Right ventricle myocardium superior (tissue), 1 donor: ENCODE measurements at places on chromosomes 4 and X. TPM values are rescaled to one million over a fixed set of nuclear protein-coding genes. Genes with fewer than 3 reads are reported as not detected.

- DNase-seq = no peak
These were observed 80.0 kb downstream of the ARSJ start for GRCh38 chr4:113899271-113900070.

GRCh38 chr4:145103496-145103895, 5.4 kb downstream of the ABCE1 start:
- DNase-seq = no peak

DNA sequence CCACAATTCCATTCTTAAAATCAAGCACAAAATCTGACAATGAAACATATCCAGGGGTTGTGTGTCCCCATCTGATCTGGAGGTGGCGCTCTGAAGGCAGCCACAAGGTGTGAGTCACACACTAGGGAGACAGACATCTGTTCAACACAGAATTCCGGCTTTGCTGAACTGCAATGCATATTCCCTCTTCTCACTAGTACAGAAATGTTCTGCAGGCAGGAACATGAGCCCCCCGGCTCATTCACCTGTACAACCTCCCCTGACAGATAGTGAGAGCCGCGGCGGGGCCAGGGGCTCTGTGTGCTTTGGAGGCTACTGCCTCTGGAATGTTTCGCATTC, 41.9 kb downstream of the WDR1 start:
- no peak for DNase-seq

DNA sequence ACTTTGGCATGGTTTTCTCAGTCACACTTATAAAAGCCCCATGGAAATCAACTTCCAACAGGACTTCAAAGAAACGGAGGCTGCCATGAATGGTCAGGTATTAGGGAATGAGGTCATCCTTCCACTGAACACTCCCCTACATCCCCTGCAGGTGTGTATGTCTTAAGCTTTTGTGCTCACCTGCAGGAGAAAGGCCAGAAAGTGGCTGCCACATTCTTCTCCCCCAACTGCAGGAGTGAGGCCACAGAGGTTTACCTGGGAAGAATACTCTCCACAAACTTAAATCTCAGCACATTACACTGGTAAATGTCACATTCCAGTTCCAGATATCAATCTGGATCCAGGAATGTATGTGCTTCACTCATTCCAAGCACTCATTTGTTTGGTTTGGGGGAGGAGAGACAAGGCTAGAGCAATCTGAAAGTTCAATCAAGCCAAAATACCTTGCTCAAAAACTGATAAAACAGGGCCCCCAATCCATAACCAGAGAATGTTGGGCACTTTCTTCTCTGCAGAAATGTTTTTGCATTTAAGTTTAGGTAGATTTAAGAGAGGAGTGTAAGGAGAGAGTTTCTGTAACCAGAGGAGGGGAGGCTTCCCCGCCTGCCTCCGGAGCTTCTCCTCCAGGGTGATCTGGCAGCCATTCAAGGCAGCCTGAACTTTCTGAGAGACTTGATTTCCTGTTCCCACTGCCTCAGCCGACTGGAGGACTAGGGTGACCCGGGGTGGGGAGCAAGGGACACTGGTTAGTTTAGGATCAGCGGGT, 15.4 kb downstream of the FAM9C start:
- peak; percentile 55 for DNase-seq

Gene IQSEC2
- 10.5 TPM for total RNA-seq

Gene ASB9
- total RNA-seq = 0.70 TPM

Gene G3BP2
- 69.2 TPM for total RNA-seq
